ENCODE measurements at places on chromosomes 2 and 18. TPM values are rescaled to one million over a fixed set of nuclear protein-coding genes. Genes with fewer than 3 reads are reported as not detected.

- DNase-seq = no peak
Measured at GRCh38 chr2:15640261-15640711, 48.6 kb downstream of the DDX1 start.

DNA sequence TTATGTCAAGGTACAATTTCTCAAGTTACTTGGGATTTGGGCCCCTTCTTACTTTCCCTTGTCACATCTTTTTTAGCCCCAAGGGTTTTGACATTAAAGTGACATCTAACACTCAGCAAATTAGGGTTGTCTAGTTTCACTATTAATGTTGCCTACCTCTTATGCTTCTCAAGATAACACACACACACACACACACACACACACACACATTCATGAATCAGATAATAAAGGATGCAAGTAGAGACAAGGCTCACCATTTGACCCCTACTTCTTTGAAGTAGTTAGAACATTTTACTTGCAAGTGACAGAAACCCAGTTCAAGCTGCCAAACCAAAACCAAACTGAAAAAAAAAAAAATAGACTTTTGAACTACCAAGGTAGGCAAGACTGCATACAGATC is 138.8 kb downstream of the TRIB2 start:
- DNase-seq = no peak

DNA sequence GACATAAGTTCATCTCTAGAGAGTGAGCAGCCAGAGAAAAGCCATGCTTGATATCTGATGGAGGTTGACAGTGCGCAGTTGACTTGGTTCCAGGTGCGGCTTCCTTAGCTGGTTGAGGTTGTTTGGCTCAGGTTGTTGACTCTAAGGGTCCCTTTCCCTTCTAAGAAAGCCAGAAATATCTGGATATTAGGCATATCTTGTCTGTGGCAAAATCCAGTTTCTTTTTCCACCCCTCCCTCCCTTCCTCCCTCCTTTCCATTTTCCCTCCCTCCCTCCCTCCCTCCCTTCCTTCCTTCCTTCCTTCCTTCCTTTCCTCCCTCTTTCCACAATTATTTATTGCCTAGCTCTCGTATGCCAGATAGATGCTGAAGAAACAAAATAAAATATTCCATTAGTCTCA is 82.6 kb upstream of the TNP1 start:
- DNase-seq = no peak

GRCh38 chr2:67572721-67573435 is 175.7 kb downstream of the ETAA1 start:
- DNase-seq = no peak

DNA sequence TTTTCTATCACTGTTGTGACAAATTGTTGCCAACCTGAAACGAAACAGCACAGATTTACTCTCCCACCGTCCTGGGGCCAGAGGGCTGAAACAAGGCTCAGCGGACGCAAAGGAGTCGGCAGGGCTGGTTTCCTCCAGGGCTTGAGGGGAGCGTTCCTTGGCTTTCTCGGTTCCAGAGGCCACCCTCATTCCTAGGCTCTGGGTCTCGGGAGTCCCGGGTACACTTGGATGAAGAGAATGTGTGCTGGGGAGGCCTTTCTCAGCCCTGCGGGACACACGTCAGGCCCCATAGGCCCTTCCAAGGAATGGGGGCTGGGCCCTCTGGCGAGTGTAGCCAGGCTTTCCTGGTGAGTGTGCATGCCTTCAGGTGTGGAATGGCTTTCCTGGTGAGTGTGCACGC is 287.3 kb upstream of the HS6ST1 start:
- no peak for DNase-seq

GRCh38 chr2:4840791-4841190 is 851.4 kb upstream of the SOX11 start:
- DNase-seq = no peak

DNA sequence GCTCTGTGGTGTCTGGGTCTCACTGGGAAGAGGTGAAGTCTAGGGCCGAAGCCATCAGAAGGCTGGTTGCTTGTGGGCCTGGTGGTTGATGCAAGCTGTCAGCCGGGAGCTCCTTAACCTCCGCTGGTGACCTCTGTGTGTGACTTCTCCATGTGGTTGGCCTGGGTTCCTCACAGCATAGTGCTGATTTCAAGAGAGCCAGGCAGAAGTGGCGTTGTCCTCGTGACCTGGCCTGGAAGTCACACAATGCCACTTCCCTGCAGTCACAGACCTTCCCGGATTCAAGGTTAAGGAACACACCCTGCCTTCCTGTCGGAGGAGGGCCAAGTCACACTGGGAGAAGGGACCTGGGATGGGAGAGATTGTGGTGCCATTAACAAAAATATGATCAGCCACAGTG is 303.7 kb upstream of the HS6ST1 start:
- no peak for DNase-seq

- DNase-seq = no peak
Measured at GRCh38 chr2:101348883-101349282, 38.4 kb downstream of the CREG2 start.

GRCh38 chr2:88838165-88838635 is 146.7 kb downstream of the RPIA start:
- peak; percentile 46 for DNase-seq

DNA sequence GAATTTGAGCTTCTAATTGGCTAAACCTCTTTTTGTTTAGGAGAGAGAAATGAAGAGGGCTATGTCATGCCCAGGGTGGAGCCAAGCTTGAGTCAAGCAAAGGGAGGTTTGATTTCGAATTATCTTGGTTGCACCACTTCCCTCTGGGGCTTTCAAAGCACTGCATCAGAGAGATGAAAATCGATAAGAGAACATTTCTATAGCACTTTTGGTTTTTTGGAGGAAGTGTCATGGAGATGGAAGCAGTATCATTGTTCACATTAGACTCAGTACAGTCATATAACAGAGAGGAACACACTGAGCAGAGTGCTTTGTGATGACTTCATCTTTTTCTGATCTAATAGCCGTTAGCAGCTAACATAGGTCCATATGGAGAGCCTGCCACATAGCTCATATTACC is 120.3 kb upstream of the UXS1 start:
- no peak for DNase-seq

DNA sequence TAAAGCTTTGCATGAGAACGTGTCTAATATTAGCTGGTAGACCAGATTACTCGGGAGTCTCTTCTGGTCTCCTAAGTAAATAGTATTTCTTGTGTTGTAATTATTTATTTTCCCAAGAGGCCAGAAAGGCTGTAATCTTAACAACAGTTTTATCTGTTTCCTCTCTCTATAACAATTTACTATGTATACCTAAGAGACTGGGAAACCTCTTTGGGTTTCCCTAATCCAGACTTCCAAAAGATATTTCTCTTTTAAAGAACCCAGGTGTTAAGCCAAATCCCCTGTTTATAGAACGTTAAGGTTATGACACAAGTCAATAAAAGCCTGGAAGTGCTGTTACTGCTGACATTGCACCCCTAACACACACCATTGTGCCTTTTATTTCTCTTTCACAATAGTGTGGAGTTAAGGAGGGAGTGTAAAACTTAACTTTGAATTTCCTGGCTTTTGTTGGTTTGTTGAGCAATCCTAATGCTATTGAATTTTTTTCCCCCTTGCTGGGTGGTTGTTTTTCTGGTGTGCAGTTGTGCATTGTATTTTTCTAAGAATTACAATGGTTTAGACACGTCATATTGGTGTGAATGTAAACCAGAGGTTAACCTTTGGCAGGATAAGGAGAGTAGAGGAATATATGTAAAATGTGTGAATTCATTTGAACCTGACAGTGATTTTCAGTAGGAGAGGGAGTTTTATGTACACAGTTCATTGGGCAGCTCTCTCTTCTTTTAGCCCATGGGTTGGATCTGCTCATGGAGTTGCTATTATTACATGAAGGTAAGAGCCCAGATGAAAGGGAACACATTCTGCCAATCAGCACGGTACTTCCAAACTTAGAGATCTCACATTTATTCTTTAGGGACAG is 192.8 kb downstream of the MTX2 start:
- no peak for DNase-seq

DNA sequence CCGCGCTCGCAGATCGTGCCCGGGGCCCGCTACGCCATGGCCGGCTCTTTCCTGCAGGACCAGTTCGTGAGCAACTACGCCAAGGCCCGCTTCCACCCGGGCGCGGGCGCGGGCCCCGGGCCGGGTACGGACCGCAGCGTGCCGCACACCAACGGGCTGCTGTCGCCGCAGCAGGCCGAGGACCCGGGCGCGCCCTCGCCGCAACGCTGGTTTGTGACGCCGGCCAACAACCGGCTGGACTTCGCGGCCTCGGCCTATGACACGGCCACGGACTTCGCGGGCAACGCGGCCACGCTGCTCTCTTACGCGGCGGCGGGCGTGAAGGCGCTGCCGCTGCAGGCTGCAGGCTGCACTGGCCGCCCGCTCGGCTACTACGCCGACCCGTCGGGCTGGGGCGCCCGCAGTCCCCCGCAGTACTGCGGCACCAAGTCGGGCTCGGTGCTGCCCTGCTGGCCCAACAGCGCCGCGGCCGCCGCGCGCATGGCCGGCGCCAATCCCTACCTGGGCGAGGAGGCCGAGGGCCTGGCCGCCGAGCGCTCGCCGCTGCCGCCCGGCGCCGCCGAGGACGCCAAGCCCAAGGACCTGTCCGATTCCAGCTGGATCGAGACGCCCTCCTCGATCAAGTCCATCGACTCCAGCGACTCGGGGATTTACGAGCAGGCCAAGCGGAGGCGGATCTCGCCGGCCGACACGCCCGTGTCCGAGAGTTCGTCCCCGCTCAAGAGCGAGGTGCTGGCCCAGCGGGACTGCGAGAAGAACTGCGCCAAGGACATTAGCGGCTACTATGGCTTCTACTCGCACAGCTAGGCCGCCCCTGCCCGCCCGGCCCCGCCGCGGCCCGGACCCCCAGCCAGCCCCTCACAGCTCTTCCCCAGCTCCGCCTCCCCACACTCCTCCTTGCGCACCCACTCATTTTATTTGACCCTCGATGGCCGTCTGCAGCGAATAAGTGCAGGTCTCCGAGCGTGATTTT is 7.6 kb downstream of the TBR1 start:
- DNase-seq = no peak

DNA sequence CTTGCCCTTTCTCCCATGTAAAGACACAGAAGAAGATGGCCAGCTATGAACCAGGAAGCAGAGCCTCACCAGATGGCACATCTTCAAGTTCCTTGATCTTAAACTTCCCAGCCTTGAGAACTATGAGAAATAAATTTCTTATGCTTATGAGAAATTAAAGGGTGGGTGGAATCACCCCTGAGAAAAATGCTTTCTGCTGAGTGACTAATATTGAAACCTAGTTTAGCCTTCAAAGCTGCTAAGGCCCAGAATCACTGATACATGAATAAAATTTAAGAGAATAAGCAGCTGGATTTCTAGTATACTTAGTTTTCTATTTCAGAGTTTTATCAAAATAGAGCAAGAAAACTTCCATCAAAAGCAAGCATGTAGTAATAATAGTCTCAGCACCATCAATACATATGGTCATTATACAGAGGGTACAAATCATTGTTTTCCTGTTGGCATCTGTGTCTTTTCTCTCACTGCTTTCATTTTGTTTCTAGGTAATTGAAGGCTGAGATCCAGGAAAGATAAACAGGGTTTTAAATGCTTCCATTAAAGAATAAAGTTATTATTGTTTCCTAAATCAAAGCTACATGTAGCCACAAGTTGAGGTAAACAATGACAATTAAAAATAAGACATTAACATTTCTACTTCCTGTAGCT is 53.3 kb upstream of the COL5A2 start:
- no peak for DNase-seq

DNA sequence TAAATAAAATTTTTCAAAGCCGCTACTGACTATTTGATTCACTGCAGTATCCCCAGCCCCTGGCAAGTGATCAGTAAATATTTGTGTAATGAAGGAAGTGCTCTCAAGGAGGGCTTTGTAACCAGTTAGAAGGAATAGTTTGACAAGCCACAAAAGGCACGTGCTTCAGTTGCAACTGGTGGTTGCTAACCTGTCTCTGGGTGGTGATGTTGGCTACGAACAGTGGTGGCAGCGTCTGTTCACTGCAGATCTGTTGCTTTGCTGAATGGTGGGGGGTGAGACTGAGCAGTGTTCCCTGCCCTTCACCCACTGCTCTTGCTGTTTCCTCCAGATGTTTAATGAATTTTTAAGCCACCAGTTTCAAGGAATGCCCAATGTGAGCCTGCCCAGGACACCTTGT is 73.9 kb upstream of the SIX2 start:
- no peak for DNase-seq

Gene CD207
- polyA plus RNA-seq = 2.6 TPM

Gene SAP130
- polyA plus RNA-seq = 9.3 TPM

Gene HJURP
- polyA plus RNA-seq = 5.8 TPM

Gene TPO
- 2.0 TPM for polyA plus RNA-seq

Gene SLC30A3
- 0.18 TPM for polyA plus RNA-seq

Gene MAP3K19
- polyA plus RNA-seq = 0.11 TPM

Gene SERPINB12
- 4.0 TPM for polyA plus RNA-seq

Gene ERFE
- polyA plus RNA-seq = 0.96 TPM

Gene RND3
- 29.9 TPM for polyA plus RNA-seq

Gene EVA1A
- 32.3 TPM for polyA plus RNA-seq

Gene ESPNL
- 1.5 TPM for polyA plus RNA-seq

Gene IL1R2
- polyA plus RNA-seq = 67.3 TPM

Gene ALMS1
- 8.4 TPM for polyA plus RNA-seq

Gene RIT2
- polyA plus RNA-seq = 0.16 TPM

Gene GNAL
- 7.5 TPM for polyA plus RNA-seq
